Skin of body (tissue), 3 donors: ENCODE measurements at places on chromosomes 7 and 10. TPM values are rescaled to one million over a fixed set of nuclear protein-coding genes. Genes with fewer than 3 reads are reported as not detected.

- no peak for DNase-seq
Measured at GRCh38 chr7:70654979-70655378, 477.0 kb upstream of the GALNT17 start.

GRCh38 chr7:120873401-120873800 is 15.5 kb upstream of the TSPAN12 start:
- no peak for DNase-seq

DNA sequence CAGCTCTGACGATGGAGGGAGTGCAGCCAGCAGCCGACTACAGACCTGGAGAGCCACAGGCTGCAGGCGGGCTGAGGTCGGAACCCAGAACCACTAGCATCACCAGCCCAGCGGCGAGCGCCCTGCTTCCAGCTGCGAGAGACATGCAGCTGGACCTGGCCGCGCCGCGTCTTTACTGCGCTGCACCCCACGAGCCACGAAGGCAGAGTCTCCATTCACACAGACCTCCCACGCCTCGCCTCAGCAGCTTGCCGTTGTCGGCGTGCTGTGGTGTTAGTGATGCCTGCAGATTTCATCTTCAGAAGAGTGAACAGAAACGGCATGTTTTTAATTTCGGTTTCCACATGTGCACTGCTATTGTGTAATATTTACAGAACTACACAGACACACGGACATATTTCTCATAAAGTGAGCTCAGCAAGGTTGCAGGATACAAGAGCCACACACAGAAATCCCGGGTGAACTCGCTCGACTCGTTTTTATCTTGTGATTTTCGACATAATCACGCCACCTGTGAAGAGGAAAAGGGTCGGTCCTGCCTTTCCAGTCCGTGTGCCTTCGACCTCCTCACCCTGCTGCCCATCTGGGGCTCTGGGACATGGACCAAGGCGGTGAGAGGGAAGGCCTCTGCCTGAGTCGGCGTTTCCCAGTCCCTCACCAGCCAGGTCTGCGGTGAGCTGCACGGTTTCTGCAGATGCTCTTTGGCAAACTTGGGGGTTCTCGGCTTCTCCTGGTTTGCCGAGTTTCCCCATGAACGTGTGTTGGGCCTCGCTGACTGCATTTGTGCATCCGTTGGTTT is 252.2 kb downstream of the ELFN1 start:
- peak; percentile 81 for DNase-seq

DNA sequence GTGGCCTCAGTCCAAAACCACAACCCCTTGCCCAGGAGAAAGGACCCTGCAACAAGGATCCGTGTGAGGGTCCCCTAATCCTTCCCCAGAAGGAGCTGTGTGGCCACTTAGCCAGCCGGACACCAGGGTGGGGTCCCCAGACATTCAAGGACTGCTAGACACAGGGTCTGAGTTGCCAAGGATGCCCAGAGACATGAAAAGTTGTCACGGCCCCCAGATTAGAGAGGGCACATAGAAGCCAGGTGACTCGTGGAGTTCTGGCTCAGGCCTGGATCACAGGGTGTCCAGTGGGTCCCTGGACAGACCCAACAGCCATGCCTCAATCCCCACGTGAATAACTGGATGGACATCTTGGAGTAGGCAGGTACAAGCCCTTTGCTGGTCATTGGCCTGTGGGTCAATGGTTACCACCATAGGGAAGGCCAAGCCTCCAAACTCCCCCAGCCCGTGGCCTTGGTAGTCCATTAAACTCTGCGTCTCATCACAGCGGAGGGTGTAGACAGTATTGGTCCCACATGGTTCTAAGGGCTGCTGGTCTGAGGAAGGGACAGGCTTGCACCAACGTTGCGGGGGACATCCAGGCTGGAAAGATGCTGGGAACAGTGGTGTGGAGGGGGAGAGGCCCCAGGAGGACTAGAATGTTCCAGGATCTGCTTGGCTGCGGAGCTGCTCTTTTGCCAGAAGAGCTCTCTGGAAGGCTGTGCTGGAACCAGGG is 205.9 kb upstream of the PPP2R2D start:
- DNase-seq: no peak

DNA sequence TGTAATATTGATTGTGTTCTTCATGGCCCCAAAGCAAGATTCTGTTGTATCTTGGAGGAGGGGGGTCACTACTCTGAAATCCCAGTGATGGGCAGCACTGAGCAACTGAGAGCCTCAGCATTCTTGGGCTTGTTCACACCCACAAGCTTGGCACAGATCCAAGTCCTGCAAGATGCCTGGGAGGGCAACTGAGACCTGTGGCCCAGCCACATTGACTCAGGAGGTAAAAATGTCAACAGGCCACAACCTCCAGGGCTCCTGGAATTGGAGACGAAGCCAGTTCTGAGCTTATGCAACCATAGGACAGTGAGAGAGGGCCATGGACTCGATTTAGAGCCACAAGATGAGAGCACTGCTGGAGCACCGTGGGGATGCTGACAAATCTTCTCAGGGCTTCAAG is 3.1 kb upstream of the DOCK1 start:
- DNase-seq: no peak

DNA sequence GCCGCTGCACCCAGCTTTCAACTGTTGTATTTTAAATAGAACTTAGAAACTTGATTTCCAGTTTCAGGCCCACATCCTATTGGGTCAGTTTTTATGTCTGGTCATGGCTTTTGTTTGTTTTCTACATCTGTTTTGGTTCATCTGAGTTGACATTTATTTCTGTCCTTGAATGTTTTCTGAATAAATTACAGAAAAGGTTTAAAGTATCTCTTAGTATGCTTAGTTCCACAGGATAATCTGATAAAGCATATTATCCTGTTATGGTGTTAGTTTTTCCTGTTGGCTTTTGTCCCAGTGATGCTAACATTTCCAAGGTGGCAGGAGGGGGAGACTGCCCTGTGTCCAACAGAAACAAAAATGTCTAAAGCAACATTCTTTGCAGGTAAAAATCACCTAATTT is 733.2 kb downstream of the INHBA start:
- no peak for DNase-seq

The CYP3A4 gene
- 2.6 TPM for total RNA-seq

The MICALL2 gene
- 5.7 TPM for total RNA-seq
